ENCODE measurements at places on chromosomes 1 and 21.

DNA sequence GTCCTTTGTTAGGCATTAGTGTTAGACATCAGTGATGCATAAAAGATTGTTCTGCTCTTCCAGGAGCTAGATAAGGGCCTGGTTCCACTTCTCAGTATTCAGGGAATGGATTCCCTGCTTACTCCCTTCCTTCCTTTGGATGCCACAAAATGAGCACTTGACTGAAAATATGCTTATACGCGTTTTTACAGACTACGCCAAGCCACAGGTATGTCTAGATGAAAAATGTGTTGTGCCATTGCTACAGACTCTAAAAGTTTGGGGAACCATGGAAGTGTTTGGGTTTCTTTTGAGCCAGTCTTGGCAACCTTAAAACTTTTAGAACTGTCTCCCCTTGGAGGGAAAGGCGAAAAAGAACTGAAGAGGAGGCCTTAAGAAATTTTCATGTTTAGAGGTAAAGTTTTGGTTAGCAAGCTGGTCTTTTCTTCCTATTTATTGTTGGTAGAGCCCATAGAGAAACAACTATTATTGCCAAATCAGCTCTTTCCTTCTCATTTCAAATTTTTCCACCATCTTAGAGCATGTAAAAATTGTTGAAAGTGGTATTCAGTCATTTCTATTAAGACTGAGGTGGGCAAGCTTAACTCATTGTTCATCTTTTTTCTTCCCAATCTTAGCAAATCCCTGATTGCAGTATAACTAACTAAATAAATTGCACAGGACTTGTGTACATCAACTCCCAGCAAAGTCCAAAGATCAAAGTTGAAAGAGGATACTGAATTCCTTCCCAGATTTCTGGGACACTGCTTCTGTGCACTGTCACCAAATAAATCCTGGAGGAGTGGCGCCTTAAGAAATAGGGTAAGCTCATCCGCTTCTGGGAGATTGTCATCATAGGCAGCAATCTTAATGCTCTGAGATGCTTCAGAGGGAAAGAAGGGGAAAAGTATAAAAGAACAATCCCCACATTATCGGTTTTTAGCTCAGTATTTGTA is 18.9 kb downstream of the FGGY start:
- DNase-seq = no peak

DNA sequence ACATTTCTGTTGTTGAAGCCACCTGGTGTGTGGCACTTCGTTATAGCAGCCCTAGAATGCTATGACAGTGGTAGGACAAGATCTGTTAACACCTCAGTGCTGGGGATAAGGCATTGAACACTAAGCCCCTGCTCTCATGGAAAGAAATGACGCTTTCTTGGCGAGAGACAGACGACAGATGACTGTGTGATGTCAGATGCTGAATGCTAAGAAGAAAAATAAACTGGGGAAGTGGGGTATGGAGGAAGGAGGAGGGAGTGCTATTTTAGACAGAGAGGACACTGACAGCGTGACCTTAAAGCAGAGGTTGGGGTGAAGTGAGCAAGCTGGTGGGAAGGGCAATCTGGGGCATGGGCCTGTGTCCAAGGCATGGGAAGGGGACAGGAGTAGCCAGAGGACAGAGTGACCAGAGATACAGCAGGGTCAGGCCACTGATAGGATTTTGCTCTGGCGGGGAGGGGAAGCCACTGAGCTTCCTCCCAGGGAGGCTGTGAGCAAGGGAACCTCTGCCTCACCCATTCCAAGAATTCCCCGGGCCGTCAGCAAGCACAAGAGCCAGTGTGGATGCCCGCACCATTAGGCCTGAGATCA is 15.2 kb downstream of the DOP1B start:
- DNase-seq = no peak

- DNase-seq = no peak
Observed at GRCh38 chr1:225998560-225999226, 450 bp downstream of the SDE2 start.

- no peak for DNase-seq
Observed at GRCh38 chr1:31658721-31659120, 14.0 kb upstream of the PEF1 start.

- DNase-seq = no peak
Observed at GRCh38 chr1:224377676-224378006, 21.0 kb downstream of the CNIH4 start.

GRCh38 chr21:17726047-17726829 is 92.9 kb downstream of the C21orf91 start:
- no peak for DNase-seq

All from anterior cingulate cortex (tissue), 58 donors.